HCEC 1CT (cell line): ENCODE measurements at places on chromosomes 3 and 15.

GRCh38 chr3:152517502-152517901, 248.8 kb downstream of the MBNL1 start:
- DNase-seq: no peak

GRCh38 chr15:47955021-47955420, 165.8 kb upstream of the SLC24A5 start:
- no peak for DNase-seq

GRCh38 chr15:28113394-28114113, 14.4 kb upstream of the OCA2 start:
- no peak for DNase-seq

DNA sequence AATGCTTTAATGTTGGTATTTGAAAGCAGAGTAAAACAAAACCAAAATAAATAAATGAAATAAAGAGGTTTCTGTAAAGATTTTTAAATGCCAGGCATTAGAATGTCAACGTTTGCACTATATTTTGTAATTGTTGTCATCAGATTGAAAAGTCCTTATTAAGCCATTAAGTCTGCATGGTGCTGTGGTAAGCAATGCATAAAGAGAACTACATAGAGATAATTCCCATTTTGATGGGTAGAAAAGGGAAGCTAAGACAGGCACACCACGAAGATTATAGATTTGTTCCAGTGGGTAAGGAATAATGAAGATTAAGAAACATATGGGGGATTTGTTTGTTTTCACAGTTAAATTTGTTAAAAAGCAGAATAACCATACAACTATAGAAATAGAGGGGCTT, 52.5 kb upstream of the PPARG start:
- DNase-seq: no peak

DNA sequence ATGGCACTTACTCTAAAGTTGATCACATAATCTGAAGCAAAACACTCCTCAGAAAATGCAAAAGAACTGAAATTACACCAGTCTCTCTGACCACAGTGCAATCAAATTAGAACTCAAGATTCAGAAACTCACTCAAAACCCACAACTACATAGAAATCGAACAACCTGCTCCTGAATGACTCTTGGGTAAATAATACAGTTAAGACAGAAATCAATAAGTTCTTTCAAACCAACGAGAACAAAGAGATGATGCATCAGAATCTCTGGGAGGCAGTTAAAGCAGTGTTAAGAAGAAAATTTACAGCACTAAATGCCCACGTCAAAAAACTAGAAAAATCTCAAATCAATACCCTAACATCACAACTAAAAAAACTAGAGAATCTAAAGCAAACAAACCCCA, 227.2 kb downstream of the CTNNB1 start:
- no peak for DNase-seq

- DNase-seq: no peak
Measured at GRCh38 chr15:88019656-88020055, 236.9 kb downstream of the NTRK3 start.

GRCh38 chr3:154794391-154794790, 285.7 kb upstream of the MME start:
- DNase-seq: no peak

- DNase-seq: no peak
Measured at GRCh38 chr3:29936054-29936453, 655.2 kb downstream of the RBMS3 start.
